ENCODE measurements at places on chromosomes 5 and 9.
A peak's percentile ranks its signal among the peaks of the same experiment; 100 is the strongest.

- DNase-seq: no peak
These were observed 57.7 kb downstream of the FGF18 start for GRCh38 chr5:171477101-171477500.

DNA sequence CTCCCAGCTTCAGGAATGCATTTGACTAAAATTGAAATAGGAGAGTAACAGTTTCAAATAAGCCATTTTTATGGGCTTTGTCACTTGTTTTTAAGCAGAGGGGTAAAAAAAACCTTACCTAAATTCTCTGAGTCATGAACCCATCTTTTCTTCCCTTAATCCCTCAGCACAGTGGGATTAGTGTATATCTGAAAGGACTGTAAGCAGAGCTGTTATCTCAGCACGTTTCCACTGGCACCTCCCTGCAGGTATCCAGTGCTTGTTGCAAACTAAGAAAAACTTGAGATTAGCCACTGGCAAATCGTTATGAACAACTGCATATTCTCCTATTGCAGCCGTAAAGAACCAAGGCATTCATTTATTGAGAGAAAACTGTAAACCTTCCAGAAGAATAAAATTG, 872.7 kb downstream of the EFNA5 start:
- no peak for DNase-seq

DNA sequence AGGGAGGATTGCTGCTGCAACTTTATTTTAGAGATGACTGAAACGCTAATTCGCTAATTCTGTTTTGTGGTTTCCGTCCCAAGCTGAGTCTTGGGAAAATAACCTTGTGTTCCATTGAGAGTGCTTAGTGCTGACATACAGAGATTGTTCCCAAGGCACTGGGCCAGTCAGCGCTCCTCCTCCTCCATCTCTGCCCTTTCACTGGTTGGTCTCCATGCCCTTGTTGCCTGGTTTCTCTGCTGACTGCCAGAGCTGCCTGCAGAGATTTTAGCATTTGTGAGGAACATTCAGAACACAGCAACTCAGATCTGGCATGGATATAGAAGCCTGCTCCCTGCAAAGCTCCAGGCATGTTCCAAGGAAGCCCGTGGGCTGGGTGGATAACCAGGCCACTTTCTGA, 126.0 kb upstream of the IRX2 start:
- no peak for DNase-seq

DNA sequence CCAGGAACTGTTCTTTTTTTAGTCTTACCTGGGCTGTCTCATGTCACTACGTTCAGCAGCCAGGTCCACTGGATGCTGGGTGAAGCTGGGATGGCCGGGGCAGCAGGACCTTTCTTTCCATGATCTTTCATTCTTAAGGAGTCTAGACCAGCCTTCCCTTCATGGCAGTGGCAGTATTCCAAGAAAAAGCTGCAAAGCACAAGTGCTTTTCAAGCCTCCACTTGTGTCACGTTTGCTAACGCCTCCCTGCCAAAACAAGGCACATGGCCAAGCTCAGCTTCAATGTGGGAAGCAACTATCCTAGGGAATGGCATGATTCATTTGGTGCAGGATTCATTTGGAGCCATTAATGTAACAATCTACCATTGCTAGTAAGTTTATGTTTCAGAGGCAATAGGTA, 94.8 kb downstream of the RCL1 start:
- no peak for DNase-seq

- no peak for DNase-seq
These were observed 39.6 kb upstream of the CEP78 start for GRCh38 chr9:78196258-78196657.

DNA sequence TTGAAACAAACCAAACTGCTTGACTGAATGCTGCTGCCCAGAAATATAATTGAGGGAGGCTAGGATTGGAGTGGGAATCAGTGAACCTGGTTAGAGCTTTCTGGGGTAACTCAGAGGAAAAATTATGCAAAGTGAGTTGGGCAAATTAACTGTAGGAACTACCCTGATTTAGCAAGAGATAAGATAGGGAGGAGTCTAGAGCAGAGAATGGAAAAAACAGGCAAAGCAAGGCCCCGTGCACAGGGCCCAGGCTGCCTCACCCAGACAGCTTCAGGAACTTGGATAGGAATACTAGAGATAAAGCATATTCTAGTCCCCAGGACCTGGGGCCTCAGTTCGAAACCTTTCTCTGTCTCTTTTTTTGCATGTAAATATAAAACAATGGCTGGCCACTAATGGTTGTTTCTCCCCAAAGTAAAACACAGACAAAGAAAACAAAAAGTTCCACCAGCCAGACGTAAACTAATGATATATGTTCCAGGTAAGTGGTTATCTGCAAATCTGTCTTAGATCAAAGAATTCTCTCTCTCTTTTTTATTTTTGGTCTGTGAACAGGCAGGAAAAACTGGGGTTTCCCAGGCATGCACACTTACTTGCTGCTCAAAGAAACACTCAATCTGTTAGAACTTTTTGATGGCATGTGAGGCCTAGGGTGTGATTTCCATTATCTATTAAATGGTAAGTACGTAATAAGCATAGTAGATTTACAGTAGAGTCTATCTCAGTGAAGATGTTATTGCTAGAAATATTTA, 168.1 kb upstream of the MAP3K1 start:
- DNase-seq: no peak

DNA sequence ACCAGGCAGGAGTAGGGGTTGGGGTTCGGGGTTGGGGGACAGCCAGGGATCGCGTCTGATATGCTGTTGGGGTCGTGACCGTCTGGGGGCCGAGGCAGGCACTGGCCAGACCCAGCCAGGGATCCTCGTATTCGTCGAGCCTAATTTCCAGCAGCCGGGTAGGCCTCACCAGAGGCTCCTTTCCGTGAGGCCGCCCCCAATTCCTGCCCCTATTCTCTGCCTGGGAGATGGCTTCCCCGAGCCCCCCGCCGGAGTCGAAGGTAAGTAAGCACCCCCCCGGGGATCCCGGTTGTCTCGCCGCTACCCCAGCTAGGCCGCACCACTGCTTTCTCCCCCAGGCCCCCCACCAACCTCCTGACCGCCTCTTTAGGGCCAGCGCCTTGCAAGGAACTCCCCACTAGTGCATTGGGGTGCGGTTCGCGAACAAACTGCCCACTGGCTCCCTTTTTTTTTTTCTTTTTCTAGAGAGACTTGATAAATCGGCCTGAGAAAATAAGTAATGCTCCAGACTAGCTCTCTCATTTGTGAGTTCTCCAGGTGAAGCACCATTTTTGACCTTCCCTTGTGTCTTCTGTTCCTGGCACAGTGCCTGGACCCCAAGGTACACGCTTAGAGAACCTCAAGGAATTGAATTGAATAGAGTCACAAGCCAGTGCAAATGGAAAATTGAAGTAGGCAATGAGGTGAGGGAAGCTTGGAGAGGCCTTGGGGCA, 435 bp downstream of the ZNF189 start:
- no peak for DNase-seq

GRCh38 chr5:175689147-175689991, 31.5 kb downstream of the HRH2 start:
- DNase-seq: no peak

DNA sequence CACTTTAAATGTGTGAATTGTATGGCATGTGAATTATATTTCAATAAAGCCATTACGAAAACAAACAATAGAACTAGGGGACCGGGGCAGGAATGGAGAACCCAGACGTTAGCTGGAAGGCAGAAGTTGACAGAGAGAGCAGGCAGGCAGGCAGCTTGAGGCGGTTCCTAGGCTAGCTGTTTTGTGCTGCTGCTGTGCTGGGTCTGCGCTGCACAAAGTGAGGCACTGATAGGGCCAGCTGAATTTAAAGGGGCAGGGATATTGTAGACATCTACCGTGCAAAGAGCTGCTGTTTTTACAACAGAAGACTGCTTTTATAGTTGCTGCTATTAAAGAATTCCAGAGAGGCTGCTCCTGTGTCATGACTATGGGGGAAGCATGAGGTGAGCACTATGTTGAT, 21.6 kb upstream of the MIER3 start:
- DNase-seq: no peak

GRCh38 chr9:17216646-17217045, 81.8 kb downstream of the CNTLN start:
- DNase-seq: no peak

- DNase-seq: peak; percentile 80
These were observed 135.6 kb upstream of the PPP1R26 start for GRCh38 chr9:135343837-135344522.

DNA sequence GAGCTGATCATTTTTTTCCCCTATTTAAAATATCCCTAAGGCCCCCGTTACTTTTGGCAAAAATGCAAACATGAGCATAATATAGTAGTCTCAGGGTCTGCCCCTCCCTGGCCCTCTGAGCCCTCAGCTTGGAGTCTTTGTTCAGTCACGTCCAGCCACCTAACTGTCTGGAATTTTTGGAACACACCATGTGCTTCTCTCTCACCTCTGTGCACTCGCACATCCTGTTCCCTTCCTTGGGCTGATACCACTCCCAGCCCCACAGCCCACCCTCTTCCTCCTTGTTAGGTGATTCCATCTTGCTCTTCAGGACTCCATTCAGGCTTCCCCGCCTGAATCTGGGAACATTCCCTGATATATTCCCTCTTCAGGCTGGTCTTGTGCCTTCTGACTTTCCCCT, 16.0 kb downstream of the TDRD7 start:
- DNase-seq: no peak

All from GM19239 (cell line).